ENCODE measurements at places on chromosomes 3 and 15.
A peak's percentile ranks its signal among the peaks of the same experiment; 100 is the strongest.

- no peaks in the 10 kb centered on the region for H3K4me1 ChIP-seq
- peaks cover 16% of the 10 kb centered on the region for H3K27me3 ChIP-seq
- no peaks in the 10 kb centered on the region for H3K36me3 ChIP-seq
- DNase-seq = no peak
Measured at GRCh38 chr3:67145738-67146137, 147.6 kb downstream of the KBTBD8 start.

GRCh38 chr3:25834346-25834745 lies 44.5 kb downstream of the OXSM start:
- no peak overlapping the region for H3K27ac ChIP-seq
- no peaks in the 10 kb centered on the region for H3K36me3 ChIP-seq
- peaks cover 2% of the 10 kb centered on the region for H3K4me1 ChIP-seq
- H3K4me3 ChIP-seq = no peak overlapping the region
- DNase-seq = no peak

GRCh38 chr15:63724760-63725159 lies 109.0 kb downstream of the HERC1 start:
- H3K27me3 ChIP-seq = no peaks in the 10 kb centered on the region
- no peak for DNase-seq
- no peaks in the 10 kb centered on the region for H3K4me1 ChIP-seq
- no peak overlapping the region for H3K4me3 ChIP-seq

- no peak for DNase-seq
- no peaks in the 10 kb centered on the region for H3K4me1 ChIP-seq
- no peak overlapping the region for H3K4me3 ChIP-seq
- no peak overlapping the region for H3K27ac ChIP-seq
Measured at GRCh38 chr3:97952280-97952679, 20.0 kb downstream of the RIOX2 start.

GRCh38 chr3:11768604-11769003 lies 78.1 kb downstream of the TAMM41 start:
- H3K27ac ChIP-seq = no peak overlapping the region
- H3K4me1 ChIP-seq = peaks cover 19% of the 10 kb centered on the region
- no peak for DNase-seq

- peak overlapping the region; percentile 91 for H3K27ac ChIP-seq
- no peaks in the 10 kb centered on the region for H3K27me3 ChIP-seq
- peaks cover 22% of the 10 kb centered on the region for H3K36me3 ChIP-seq
- H3K4me3 ChIP-seq = peak overlapping the region; percentile 74
- no peak for DNase-seq
Measured at GRCh38 chr3:52532838-52533622, 627 bp downstream of the NT5DC2 start.

DNA sequence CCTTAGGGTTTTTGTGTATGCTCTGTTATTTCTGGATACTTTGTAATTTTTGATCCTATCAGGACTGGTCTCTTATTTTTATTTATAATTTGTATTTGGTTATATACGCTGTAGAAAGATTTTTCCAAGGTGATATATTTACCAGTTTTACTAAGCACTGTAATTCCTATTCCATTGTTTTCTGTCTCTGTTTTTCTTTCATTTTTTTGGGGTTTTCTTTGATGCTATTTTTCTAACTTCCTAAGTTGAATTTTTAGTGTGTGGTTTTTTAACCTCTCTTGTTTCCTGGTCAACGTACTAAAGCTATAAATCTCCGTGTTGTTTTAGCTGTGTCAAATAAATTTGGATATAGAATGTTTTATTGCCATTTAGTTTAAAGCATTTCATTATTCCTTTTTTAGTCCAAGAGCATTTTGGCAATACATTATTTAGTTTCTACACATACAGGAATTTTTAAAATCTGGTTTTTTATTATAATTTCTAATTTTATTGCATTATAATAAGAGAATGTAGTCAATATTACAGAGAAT lies 128.1 kb upstream of the THRB start:
- no peak overlapping the region for H3K27ac ChIP-seq
- DNase-seq = no peak
- H3K36me3 ChIP-seq = no peaks in the 10 kb centered on the region

DNA sequence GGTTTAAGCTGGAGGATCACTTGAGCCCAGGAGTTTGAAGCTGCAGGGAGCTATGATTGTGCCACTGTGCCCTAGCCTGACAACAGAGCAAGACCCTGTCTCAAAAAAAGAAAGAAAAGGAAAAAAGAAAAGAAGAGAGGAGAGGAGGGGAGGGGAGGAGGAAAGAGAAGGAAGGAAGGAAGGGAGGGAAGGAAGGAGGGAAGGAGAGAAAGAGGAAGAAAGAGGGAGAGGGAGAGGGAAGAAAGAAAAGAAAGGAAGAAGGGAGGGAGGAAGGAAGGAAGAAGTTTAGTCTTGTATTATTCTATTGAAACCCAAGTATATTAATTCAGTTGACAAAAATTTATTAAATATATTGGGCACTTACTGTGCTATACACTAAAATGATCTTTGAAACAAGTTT lies 11.5 kb downstream of the GOLM2 start:
- H3K27me3 ChIP-seq = no peaks in the 10 kb centered on the region
- H3K36me3 ChIP-seq = peaks cover 11% of the 10 kb centered on the region
- peaks cover 35% of the 10 kb centered on the region for H3K4me1 ChIP-seq
- H3K4me3 ChIP-seq = no peak overlapping the region
- H3K27ac ChIP-seq = no peak overlapping the region

DNA sequence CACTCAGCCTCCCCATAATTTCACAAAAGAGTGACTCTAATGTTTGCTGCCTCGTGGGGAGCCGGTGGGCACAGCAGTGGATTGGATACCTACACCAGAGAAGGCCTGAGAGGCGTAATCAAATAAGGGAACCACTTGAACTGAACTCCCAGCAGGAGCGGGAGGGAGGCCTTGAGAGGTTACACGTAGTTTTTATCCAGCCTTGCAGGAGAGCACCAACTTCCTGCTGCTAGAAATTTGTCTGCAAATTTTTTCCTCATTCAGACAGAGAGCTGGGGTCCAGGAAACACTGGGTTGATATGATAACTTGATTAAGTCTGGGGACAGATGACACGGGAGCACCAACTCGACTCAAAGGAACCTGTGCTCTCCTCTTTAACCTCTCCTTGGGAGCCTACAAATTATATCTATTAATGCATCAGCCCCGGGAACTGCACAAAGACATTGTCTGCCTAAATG lies 69.8 kb downstream of the HES1 start:
- H3K36me3 ChIP-seq = no peaks in the 10 kb centered on the region
- H3K4me3 ChIP-seq = no peak overlapping the region
- H3K4me1 ChIP-seq = peaks cover 5% of the 10 kb centered on the region
- peaks cover 66% of the 10 kb centered on the region for H3K27me3 ChIP-seq
- no peak for DNase-seq

DNA sequence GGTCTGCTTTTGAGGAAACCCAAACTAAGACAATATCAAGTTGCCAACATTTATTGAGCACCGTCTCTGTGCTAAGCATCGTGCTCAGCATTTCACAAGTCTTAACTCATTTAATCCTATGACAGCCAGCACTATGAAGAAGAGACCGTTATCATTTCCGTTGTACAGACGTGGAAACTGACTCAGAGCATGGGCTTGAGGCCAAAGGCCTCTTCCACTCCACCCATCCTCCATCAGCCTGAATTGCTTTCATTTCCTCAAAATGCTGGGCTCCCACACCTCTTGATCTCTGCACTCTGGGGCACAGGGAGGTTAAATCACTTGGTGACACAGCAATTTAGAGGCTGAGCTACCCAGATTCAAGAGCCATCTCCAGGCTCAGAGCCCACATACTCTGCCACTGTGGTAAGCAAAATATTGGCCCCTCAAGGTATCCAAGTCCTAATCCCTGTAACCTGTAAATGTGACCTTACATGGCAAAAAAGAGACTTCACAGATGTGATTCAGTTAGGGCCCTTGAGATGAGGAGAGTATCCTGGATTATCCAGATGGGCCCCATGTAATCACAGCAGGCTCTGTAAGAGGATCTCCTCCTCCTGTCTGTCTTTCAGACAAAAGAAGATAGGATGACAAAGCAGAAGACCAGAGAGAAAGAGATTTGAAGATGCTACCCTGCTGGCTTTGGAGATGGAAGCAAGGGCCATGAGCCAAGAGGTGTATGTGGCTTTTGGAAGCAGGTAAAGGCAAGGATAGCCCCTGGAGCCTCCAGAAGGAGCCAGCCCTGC lies 24.3 kb upstream of the FLNB start:
- DNase-seq = peak; percentile 18
- peak overlapping the region; percentile 93 for H3K27ac ChIP-seq
- peaks cover 9% of the 10 kb centered on the region for H3K4me1 ChIP-seq
- peaks cover 4% of the 10 kb centered on the region for H3K36me3 ChIP-seq

DNA sequence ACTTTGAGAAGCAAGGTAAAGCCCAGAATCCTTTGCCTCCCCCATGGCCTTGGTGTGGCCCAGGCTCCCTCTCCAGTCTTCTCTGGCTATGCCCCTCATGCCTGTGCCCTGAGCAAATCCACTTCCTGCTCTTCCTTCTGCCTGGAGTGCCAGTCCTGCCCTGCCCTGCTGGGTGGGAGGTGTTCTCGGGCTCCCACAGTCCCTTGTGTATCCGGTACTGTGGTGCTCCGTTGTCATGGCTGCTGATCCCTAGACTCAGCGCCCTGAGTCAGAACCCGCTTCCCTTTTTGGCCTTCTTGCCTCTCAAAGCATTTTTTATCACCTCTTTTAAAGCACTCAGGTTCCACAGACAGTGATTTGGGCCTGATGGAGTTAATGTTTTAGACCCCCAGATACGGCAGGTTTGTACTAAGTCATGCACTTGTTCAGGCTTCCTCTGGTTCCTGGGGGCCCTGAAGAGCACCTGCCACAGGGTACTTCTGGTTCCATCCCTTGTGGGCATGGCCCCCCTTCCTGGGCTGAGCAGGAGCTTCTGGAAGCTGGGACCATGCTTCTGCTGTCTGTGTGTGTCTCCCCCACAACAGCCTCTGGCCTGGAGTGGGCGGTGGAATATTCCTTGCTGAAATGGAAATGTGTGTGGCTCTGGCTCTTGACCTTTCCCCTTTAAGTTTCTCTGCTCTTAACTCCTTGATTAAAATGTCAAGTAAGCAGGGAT lies 29.6 kb upstream of the ADAMTS7 start:
- no peak overlapping the region for H3K27ac ChIP-seq
- no peaks in the 10 kb centered on the region for H3K36me3 ChIP-seq
- H3K27me3 ChIP-seq = peaks cover 6% of the 10 kb centered on the region
- H3K4me3 ChIP-seq = no peak overlapping the region
- peaks cover 3% of the 10 kb centered on the region for H3K4me1 ChIP-seq

- H3K36me3 ChIP-seq = no peaks in the 10 kb centered on the region
- no peak overlapping the region for H3K4me3 ChIP-seq
- no peaks in the 10 kb centered on the region for H3K4me1 ChIP-seq
- no peak overlapping the region for H3K27ac ChIP-seq
- DNase-seq = no peak
Measured at GRCh38 chr3:99952306-99952705, 134.6 kb downstream of the CMSS1 start.

GRCh38 chr3:17336291-17336690 lies 406.1 kb downstream of the TBC1D5 start:
- H3K4me1 ChIP-seq = no peaks in the 10 kb centered on the region
- no peak overlapping the region for H3K27ac ChIP-seq
- no peaks in the 10 kb centered on the region for H3K36me3 ChIP-seq
- H3K27me3 ChIP-seq = no peaks in the 10 kb centered on the region

DNA sequence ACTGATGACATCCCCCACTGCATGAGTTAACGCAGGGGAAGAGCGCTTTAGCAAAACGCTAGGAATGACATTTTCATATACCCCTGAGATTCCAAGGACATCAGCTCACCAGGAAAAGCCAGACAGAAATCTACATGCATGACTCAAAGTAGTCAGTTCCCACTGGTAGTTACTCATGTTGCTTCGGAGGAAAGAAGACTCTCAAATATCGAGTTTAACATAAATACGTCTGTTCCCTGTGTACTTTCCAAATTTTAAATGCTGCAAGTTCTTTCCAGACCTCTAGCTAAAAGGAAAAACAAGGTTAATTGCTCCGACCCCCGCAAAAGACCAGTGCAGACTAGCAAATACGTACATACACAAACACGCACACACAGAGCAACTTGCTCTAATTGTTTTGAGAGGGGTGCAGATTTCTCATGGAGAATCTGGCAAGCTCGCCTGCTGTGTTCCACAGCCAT lies 115.4 kb upstream of the PRICKLE2 start:
- H3K4me3 ChIP-seq = no peak overlapping the region
- no peaks in the 10 kb centered on the region for H3K36me3 ChIP-seq
- DNase-seq = no peak
- H3K4me1 ChIP-seq = no peaks in the 10 kb centered on the region
- H3K27ac ChIP-seq = no peak overlapping the region

DNA sequence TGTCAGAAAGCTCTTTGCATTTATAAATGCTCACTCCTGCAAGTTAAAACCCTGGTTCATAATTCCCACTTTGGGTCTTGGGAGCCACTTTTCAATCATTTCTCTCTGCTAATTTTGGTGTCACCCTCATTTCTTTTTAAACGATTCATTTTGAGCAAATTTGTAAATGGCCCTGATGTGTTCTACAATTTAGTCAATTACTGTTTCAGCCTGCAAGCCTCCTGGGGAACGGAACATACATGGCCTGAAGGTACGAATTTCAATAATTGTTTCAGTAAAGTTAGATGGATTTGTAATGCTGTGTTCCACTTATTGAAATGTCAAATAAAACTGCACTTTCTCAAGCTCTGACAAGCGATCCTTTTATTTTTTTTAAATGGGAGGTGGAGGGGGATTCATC lies 43.2 kb downstream of the MAP2K5 start:
- H3K4me3 ChIP-seq = no peak overlapping the region
- no peaks in the 10 kb centered on the region for H3K4me1 ChIP-seq
- no peak overlapping the region for H3K27ac ChIP-seq
- H3K27me3 ChIP-seq = no peaks in the 10 kb centered on the region
- no peak for DNase-seq
